ENCODE measurements at places on chromosomes 5 and 9.
A peak's percentile ranks its signal among the peaks of the same experiment; 100 is the strongest.

GRCh38 chr9:33851301-33851700 is 34.3 kb downstream of the UBE2R2 start:
- DNase-seq = no peak

DNA sequence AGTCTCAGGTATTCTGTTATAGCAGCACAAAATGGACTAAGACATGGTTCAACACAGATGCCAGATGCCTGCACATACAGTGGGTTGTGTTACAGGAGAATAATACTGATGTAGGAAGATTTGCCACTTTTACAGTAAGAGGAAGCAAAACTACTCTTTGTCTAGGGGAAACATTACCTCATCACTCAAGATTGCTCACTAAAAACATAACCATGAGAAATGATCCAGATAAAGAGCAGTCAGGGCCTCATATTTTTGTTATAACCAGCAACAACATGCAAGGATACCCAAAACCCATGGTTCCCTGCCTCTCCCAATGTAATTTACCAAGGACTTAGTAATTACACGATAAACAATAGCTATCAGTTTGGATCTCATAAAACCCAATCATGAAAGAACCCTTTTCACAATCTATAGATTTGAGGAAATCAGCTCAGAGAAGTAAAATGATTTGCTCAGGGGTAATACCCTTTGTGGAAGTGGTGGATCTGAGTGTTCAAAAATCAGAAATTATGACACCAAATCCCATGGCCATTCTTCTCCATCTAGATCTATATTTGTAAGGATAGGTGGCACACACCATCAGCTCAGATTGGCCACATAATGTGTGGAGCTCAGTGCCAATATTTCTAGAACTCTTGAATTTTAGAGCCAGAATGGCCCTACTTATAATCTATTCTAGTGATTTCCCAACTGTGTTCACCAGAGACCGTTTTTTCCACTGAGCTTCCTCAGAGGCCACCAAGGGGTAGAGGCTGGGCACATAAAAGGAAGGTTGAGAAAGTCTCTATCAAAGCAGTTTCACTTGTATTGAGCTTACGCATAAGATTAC is 27.8 kb downstream of the DPYSL3 start:
- no peak for DNase-seq

- no peak for DNase-seq
Observed at GRCh38 chr9:100427366-100428263, 672 bp downstream of the MSANTD3 start.

DNA sequence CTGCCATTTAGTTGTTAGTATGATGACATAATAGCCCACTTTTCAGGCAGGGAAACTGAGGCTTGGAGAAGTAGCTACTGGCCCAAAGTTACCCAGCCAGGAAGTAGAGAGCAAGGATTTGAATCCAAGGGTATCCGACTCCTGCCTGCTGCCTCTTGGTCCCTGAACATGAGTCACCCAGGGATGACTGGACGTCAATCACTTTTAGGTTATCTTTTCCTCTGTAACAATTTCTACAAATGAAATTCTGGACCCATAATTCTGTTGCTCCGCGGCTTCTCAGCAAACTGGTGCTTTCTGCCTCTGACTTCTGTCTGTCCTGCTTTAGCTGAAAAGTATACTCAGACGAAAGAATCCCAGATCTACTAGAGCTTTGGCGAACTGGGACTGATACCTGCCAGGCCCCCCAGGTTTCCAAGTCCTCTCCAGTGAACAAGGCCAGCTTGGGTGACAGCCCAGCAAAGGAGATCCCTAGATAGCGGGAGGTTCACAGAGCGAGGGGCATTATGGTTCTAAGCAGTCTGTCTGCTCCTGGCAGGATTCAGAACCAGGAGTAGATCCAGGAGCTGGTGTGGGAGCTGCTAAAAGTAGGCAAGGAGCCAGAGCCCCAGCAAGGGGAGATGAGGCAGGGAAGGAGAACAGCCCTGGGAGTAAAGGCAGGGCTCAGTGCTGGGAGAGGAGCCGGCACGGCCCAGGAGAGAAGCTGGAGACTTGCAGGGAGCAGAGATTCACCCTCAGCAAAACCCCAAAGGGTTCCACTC is 20.6 kb downstream of the OLFML2A start:
- DNase-seq = no peak

DNA sequence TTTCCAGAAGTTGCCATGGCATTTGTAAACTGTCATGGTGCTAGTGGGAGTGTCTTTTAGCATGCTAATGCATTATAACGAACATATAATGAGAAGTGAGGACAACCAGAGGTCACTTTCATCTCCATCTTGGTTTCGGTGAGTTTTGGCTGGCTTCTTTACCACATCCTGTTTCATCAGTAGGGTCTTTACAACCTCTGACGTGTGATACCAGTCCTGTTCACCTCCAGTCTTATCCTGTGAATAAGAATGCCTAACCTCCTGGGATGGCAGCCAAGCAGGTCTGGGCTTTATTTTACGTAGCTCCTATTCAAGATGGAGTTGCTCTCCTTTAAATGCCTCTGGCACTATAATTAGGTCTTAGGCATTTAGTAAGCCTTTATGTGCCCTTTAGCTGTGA is 20.4 kb upstream of the RFK start:
- peak; percentile 39 for DNase-seq

GRCh38 chr5:151674626-151675610 is 11.8 kb downstream of the SPARC start:
- DNase-seq = no peak

DNA sequence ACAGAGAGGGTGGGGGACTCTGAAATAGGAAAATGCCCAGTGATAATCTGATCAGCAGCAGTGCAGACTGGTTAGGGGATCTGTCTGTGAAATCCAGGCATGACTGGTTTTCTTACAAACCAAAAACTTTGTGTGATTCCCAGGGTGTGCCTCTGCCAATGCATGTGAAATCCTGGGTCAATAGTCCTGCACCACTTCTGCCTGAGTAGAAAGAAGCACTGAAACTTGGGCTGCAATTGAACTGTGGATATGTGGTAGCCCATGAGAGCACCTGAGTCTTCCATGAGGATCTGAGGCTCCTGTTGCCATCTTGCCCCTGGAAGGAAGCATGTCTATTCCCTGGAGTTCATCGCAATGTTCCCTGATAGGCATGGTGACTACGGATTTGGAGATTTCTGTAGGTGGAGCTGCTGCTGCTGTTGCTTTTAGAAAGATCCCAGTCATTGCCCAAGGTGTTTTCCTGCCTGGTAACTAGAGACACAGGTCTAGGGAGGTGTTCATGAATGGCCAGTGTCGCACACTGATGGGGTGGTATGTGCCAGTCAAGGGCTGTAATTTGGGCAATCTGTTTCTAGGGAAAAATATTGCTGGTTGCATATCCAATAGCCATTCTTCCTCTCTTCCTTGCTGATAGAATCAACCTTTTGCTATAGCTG is 146.7 kb downstream of the CARTPT start:
- no peak for DNase-seq

DNA sequence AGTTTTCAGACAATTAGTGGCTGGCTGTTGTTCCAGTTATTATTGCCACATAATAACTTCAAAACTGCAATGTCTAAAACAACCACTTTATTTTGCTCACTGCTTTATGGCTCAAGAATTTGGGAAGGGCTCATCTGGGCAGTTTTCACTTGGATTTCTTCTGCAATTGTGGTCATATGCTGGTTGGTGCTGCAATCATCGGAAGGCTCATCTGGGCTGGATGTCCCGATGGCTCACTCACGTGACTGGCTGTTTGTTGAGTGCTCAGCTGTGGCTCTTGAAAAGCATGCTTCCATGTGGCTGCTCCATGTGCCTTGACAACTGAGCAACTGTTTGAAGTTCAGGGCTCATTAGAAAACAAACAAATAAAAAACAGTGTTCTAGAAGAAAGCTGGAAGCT is 1032.5 kb downstream of the DTWD2 start:
- DNase-seq = no peak

- no peak for DNase-seq
Observed at GRCh38 chr5:176547802-176548201, 1.3 kb upstream of the CDHR2 start.

DNA sequence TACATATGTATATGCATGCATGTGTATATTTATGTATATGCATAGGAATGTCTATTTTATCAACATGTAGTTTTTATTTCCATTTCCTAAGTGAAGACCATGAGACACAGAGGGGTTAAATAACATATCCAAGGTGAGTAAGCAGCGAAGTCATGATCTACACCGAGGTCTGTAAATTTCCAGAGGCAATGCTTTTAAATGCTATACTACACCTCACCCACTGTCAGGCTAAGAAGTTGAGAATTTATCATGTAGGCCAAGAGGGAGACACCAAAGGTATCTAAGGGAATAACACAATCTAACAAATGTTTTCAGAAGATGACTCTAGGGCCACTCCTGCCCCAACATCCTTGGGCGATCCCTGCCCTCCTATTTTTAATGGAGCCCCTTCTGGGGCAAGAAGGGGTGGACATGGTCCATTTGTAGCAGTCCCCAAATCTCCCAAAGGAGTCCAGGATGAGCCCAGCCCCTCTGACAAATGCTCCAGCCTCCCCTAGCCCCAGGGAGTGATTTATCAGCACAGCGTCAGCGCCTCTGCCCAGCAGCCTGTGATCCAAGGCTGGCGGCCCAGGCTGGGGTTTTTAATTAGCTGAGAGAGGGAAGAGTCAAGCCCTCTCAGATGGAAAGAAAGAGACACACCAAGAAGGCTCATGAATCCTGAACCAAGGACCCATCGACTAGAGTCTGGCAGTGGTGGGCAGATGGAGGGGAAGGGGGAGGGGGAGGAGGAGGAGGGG is 339.9 kb downstream of the ASTN2 start:
- DNase-seq = no peak

DNA sequence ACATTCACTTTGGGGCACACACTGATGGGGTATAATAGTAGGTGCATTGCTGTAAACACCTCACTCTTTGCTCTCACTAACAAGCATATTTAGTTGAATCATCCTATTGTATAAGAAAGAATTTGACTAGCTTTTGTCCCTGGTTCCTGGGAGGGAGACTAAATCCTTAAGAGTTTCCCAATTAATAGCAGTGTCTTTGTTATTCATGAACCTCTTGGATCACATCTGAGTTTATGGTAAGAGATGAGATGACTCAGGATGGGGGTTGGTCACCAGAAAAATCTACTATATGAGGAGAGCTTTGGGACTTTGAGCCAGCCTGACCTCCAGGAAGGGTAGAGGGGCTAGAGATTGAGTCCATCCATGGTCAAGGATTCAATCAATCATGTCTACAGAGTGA is 56.8 kb downstream of the PUM3 start:
- DNase-seq = no peak

GRCh38 chr5:171309276-171310211 is 496 bp downstream of the TLX3 start:
- DNase-seq = no peak

GRCh38 chr5:164392531-164392930 is 887.1 kb downstream of the MAT2B start:
- no peak for DNase-seq

DNA sequence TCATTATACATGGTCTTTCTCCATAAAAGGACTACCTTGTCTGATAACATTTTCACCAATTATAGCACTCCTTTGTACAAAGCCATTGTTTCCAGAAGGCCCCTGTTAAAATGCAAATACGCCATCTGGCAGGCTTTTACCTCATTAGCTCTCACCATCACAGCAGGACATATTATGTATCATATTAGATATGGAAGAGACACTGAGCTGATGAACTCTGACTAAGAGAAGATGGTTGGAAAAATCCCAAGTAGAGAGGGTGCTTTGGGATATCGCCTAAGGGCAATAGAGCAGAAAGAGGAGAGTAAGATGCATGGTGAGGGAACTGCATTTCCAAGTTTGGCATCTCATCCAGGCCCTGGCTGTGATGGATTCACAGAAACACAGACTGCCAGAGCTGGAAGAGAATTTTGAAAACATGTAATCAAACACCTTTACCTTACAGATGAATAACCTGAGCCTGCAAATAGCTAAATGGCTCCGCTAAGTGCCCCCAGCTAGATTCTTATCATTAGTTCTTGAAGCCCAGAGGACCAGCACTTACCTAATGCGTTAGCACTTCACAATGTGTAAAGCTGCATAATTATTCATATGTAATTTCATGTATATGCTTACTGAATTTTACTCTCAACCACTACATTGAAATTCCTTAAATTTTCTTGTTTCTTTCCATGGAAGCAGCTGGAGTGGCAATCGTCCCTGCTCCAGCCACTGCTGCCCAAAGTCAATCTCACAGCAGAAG is 393.6 kb upstream of the IZUMO3 start:
- DNase-seq = no peak

GRCh38 chr9:129100383-129101169 is 10.0 kb downstream of the CRAT start:
- no peak for DNase-seq

GRCh38 chr5:62093976-62094375 is 212.0 kb upstream of the KIF2A start:
- no peak for DNase-seq

DNA sequence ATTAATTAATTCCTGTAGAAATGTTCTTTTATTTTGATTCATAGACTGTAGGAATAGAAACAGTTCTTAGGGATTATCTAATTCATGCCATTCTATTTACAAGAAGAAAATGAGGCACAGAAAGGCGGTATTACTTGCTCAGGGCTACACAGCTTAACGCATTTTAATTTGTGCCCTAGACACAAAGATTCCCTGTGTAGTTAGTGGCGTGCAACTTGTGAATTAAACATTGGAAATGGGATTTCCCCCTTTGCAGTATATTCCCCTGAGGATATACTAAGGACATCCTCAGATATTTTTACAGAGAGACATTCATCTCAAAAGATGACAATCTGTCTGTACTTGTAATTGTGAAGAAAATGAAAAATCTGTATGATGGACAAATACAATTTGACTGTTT is 108.1 kb downstream of the SGCD start:
- no peak for DNase-seq

DNA sequence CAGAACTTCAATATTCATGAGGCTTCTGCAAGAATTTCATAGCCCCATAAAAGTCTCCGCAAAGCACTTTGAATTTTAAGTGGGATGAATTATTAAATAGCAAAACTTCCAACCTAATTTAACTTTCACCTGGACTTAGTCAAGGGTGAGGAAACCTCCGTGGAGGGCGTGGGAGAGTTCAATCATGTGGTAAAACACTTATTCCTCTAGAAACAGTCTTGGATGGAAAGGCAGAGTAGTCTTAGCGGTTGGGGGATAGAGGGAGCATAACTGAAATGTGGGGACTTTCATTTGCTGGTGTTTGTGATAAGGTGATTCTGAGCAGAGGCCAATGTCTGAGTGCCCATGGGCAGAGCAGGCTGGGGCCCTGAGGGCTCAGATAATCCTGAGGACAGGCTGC is 241.9 kb downstream of the IRX1 start:
- DNase-seq = no peak

DNA sequence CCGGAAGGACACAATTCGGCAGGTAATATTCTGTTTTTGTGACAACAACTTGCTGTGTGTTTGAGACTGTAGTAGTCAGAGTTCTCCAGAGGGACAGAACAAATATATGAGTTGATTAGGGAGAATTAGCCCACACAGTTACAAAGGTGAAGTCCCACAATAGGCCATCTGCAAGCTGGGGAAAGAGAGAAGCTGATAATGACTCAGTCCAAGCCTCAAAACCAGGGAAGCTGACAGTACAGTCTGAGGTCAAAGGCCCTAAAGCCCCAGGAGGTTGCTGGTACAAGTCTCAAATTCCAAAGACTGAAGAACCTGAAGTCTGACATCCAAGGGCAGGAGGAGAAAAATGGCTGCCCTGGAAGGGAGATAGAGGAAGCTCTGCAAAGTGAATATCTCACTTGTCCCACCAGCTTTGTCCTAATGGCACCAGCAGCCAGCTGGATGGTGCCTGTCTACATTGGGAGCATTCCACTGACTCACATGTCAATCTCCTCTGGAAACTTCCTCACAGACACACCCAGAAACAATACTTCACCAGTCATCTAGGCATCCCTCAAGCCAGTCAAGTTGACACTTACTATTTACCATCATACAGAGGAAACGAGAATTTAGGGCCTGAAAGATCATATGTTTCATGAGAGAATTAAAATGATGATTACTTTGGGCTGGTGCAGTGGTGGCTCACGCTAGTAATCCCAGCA is 36.3 kb upstream of the CTXN3 start:
- DNase-seq = no peak

Measured in epithelial cell of prostate (primary cell).